ENCODE measurements at places on chromosomes 5 and 9.
A peak's percentile ranks its signal among the peaks of the same experiment; 100 is the strongest.

GRCh38 chr9:121738968-121739367 lies 87.5 kb downstream of the DAB2IP start:
- H3K27ac ChIP-seq = peak overlapping the region; percentile 89
- H3K36me3 ChIP-seq = no peaks in the 10 kb centered on the region
- peaks cover 35% of the 10 kb centered on the region for H3K27me3 ChIP-seq

GRCh38 chr5:10623305-10623910 lies 59.5 kb downstream of the ANKRD33B start:
- no peak overlapping the region for H3K4me3 ChIP-seq
- H3K4me1 ChIP-seq = peaks cover 36% of the 10 kb centered on the region
- no peaks in the 10 kb centered on the region for H3K36me3 ChIP-seq
- H3K27ac ChIP-seq = no peak overlapping the region
- H3K27me3 ChIP-seq = no peaks in the 10 kb centered on the region
- no peak for DNase-seq

DNA sequence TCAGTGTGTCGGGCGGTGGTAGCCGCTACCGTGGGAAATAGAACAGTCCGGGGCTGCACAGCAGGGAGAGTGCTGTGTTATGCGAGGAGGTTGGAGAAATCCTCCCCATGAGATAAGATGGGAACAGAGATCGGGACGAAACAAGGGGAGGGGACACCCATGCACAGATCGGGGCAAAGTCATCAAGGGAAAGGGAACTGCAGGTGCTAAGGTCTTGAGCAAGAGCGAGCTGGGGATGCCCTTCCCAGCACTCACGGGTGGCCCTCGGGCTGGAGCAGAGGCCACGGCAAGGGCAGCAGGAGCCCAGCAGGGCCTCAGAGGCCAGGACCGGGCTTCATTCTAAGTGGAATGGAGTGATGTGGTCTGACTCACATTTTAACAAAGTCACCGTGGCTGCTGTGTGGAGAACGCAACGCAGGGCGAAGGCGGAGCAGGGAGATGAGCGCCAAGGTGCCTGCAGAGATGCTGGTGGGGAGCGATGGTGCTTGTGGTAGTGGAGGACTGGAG lies 7.7 kb downstream of the IL13 start:
- H3K4me3 ChIP-seq = no peak overlapping the region
- DNase-seq = no peak
- H3K27ac ChIP-seq = no peak overlapping the region
- no peaks in the 10 kb centered on the region for H3K36me3 ChIP-seq
- no peaks in the 10 kb centered on the region for H3K4me1 ChIP-seq
- no peaks in the 10 kb centered on the region for H3K27me3 ChIP-seq

DNA sequence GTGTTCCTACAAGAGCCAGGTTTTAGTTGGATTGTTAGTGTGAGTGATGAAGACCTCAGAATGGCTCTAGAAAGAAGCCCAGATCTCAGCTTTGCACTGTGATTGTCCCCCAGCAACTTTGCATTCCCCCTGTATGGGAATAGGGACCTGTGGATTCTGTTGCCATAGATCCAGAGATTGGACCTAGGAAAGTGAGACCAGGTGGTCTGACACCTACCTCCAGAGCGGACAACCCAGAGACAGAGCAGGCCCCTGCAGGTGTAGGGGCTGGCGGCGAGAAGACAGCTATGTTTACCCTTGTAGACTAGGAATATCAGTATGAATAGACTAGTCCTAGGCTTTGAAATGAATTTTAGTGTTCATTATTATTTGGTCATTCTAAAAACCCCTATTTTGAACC lies 53.6 kb downstream of the IRF1 start:
- no peaks in the 10 kb centered on the region for H3K27me3 ChIP-seq
- H3K4me3 ChIP-seq = no peak overlapping the region
- no peaks in the 10 kb centered on the region for H3K36me3 ChIP-seq
- peaks cover 40% of the 10 kb centered on the region for H3K4me1 ChIP-seq

Measured in left lung (tissue), 14 donors.